ENCODE measurements at places on chromosomes 4 and X.

- DNase-seq: no peak
These were observed 51.4 kb downstream of the ATOH1 start for GRCh38 chr4:93879919-93880318.

DNA sequence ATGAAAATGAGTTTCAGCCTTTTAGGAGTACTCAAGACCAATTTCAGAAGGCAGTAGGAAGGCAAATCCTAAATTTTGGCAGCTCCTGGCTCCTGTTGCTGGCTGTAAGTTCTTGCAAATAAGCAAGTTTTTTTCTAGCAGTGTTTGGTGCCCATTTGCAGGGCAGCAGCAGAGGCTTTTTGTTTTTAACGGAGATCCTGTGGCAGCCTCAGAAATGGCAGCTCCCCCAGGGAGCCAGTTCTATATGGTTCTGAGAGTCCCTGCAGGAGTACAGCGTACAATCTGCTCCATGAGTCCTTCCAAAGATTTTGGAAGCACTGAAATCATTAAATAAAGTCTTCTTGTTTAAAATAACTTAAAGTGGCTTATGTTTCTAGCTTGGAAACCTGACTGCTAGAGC is 171.9 kb downstream of the NDST4 start:
- no peak for DNase-seq

DNA sequence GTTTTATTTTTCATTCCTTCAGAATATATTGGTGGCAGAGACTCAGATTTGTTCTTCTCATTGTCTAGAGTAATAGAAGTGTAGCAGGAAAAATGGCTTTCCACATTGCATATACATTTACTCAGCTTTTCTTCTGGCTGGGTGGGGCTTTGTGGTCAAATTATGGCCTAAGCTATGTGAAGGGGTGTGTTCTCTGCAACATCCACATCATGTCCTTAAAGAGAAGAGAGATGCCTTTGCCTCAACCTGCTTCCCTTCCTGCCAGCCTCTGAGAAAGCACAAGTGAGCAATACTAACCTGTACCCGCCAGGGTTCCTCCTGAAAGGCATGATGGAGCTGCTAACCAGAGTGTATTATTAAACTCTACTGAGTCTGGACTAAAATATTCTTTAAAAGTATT is 695.6 kb upstream of the FAM241A start:
- DNase-seq: no peak

DNA sequence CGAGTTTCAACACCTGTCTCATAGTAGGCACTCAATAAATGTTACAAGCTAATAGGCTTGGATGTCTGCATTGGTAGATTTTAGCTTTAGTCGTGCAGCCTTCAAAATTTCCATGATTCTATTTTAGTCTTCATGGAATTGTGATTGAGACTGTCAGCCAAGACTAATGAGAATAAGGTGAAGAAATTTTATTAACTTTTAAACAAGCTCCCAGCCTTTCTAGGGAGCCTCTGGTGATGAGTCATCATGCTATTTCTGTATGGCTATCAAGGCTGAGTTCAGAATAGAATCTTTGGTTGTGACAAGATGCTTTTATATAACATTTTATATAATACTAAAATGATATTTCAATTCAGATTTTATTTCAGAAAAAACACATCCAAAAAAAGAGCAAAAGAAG is 685.8 kb downstream of the GABRG1 start:
- DNase-seq: no peak

DNA sequence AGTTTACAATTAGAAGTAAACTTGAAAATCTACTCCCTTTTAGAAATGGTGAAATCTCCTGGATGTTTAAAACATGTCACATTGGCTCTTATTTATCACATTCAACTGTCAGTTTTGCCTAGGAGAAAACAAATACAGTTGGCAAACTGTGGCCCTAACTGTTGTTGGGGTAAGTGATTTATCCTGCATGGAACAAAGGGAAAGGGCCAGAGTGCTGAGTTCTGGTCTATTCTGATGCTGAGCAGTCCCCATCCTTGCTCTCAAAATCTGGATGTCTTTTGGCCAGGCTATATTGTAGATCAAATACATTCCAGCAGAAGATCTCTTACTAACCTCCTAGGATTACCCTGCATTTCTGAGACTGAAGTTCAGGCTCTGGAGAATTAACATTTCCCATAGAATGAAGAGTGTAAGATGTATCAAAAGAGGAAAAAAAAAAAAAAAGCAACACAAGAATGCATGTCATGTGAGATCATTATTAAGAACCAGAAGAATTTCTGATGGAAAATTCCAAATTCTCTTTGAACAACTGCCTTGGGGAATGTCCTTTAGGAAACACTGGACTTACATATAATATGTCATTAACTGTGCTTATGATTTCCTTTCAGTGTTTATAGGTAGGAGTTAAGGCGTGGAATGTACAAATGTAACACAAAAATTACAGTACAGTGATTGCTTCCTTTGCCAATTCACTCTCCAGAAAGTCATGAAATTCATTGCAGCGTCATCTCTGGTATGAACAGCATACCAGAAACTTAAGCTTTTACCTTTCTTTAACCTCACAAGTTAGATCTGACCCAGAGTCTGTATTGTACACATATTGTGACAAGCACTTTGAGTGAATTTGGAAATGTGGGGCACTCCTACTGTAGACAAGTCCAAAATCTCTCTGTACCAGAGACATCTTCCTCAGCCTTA is 1012.5 kb upstream of the LCORL start:
- no peak for DNase-seq

DNA sequence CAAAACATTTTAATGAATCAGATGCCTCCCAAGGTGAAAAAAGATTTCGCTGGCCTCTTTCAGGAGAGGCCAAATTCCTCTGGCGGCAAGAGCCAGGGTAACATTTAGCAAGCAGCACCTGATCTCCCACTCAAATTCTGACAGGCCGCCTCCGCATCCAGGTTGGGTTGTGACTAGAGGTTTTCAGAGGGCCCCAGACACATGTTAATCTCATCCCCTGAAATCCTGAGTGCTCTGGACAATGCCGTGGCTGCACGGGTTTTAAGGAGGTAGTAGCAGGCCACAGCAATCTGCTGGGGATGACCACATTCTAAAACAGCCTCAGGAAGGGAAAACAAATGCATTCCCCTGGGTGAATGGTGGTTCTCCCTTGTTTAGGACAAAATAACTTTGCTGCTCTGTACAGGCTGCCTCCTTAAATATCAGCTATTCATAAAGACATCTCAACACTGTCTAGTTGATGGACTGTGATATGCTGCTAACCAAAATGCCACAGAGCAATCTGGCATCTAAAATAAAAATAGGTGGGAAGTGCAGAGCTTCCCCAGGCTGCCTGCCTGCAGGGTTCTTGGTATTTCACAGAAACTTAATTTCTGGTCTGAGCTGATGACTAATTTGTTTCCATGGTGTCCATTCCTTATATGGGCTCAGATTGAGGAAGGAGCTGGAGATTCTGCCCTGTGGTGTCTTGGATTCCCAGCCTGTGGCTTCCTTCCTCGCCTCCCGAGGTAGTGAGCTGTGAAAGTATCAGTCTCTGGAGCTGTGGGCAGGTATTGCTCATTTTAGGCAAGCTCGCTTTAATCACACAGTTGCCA is 202.0 kb downstream of the DCLK2 start:
- DNase-seq: no peak

DNA sequence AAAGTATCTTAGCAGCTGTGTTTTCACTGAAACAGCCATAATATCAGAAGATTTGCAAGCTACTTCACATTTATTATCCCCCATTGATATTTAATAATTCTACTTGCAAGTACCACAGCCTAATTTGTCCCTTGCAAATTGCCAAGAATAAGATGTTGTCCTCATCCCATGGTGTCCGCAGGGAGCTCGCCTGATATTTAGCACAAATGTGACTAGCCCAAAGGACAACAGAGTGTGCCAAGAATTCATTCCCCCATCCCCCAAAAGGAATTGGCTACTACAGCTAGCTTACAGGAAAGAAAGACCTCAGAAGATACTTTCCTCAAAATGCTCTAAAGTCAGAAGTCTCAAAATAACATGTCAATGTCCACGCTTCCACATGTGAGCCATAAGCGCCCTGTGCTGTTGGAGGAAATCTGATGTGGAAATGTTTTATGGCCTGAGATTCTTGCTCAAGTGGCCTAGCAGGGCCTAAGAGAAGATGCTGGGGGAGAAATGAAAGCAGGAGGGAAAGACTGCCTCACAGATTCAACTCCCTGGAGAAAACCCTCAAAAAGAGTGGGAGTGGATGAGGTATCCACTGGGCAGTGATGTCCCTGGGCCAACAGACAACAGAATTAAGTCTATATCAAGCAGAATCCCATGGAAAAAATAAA is 111.4 kb downstream of the SH3KBP1 start:
- DNase-seq: no peak

DNA sequence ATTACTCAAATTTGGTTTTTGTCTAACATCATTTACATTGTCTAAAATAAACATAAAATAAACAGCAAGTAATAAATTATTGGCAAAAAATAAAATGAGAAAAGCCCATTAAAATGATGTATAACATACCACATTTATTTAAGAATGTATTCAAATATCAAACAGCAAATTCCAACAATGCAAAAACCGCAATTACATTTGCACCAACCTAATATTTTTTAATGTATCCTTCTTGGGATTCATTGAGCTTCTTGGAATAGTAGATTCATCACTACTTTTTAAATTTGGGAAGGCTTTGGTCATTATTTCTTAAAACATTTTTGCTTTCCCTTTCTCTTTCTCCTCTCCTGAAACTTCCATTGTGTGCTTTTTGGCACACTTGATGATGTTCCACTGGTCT is 400.2 kb downstream of the MAGEE1 start:
- no peak for DNase-seq

DNA sequence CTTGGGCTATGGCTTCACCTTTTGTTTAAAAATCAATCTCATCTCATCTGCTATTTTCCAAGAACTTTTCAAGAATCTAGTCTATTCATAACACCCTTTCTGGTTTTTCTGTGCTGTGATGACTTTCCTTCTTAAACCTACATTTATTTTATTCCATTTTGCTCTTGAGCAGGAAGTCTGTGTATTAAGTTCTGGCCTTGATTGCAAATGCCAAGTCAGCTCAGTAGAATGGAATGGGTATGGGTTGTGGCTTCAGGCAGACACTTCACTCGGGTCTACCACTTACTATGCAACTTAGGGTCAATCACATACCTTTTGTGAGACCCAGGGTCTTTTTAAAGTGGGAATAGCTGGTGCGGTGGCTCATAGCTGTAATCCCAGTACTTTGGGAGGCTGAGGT is 522.3 kb downstream of the TRIML1 start:
- DNase-seq: no peak

- no peak for DNase-seq
These were observed 34.4 kb upstream of the HMX1 start for GRCh38 chr4:8905773-8906667.

DNA sequence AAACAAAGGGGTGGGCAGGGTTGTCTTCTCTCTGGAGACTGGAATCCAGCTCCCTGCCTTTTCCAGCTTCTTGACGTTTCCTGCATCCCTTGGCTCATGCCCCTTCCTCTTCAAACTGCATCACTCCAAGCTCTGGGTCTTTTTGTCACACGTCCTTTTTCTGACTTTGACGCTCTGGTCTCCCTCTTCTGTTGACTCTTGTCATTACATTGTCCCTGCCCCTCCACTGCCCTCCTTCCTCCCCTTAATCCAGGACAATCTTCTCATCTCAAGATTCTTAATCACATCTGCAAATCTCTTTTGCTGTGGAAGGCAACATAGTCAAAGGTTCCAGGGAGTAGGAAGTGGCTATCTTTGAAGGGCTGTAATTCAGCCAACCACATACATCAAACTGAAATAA is 178.3 kb downstream of the TMA16 start:
- DNase-seq: no peak

DNA sequence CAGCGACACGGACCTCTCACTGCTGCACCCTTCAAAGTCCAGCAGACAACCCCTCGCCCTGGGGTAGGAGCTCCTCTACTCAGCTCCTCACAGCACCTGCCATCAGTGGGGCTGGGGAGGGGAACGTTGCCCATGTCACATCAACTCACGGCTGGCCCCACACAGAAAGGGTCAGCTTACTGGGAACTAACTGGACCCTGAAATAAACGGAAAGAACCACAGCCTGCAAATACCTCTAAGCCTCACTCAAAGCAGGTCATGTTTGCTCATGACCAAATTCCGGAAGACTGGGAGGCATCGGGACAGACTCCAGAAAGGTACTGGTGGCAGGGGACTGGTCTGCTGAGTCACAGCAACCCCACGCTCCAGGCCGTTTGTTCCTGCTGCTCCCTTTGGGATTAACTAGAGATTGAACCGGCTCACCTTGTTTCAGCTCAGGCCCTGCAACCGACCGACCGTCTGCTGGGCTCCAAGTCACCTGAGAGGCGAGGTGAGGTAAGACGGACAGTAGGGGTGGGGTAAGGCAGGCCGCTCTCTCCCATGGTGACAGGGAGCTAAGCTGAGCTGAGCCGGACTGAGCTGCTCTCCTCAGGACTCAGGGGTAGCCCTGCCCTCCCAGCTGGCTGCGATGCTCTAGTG is 5.6 kb downstream of the G6PD start:
- DNase-seq: no peak

GRCh38 chrX:108217876-108218275 is 126.3 kb downstream of the ATG4A start:
- no peak for DNase-seq

DNA sequence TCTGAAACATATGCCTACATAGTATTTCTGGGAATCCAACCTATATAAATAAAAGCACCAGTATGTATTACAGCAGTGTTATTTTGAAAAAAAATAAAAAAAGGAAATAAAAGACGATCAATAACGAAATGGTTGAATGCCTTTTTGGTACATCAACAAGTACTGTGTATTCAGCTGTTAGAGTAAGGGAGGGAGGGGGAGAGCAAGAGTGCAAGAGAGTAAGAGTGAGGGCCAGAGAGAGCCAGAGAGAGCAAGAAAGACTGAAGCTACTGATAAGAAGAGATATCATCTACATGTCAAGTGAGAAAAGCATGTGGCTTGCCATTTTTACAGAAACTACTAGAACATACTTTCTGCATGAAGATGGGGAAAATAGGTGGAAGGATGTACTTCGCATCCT is 1.8 kb downstream of the SPIN4 start:
- no peak for DNase-seq
